ENCODE measurements at places on chromosomes 4 and X. TPM values are rescaled to one million over a fixed set of nuclear protein-coding genes. Genes with fewer than 3 reads are reported as not detected.

The EDA gene
- total RNA-seq: 0.67 TPM

The PNMA6F gene
- not detected for total RNA-seq

The APLN gene
- total RNA-seq: 0.09 TPM

The DRP2 gene
- 0.09 TPM for total RNA-seq

The MID1 gene
- total RNA-seq: 61.3 TPM

The TBL1X gene
- 84.2 TPM for total RNA-seq

The FGG gene
- 121 TPM for total RNA-seq

The DCAF4L1 gene
- total RNA-seq: 0.36 TPM

The ABCG2 gene
- 23.7 TPM for total RNA-seq

The CDKL2 gene
- 1.9 TPM for total RNA-seq

The OTC gene
- not detected for total RNA-seq

The TENM3 gene
- total RNA-seq: 94.7 TPM

The ZCCHC18 gene
- total RNA-seq: 0.95 TPM

DNA sequence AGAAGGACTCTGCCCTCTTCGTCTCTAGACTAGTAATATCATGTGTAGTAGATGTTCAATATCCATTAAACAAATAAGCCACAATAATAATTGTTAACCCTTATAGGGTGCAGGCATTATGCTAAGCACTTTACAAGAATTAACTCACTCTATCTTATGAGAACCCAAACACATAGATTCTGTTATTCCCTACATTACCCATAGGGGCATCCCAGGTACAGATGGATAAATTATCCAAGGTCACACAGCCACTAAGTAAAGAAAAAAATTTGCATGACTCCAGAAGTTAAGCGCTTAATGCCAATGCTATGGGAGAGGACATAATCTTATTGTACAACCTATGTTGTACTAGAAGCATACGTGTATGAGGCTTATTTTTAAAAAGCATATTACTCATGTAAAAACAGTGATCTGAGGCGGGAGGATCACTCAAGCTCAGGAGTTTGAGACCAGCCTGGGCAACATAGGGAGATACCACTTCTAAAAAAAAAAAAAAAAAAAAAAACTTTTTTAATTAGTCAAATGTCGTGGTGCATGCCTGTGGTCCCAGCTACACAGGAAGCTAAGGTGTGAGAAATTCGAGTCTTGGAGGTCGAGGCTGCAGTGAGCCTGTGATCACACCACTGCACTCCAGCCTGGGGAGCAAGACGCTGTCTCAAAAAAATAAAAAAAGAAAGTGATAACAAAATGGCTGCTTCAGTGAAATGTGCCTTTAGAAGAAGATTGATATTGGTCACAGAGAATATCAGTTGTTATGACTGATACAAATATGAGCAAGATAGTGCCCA is 13.6 kb downstream of the LDB2 start:
- H3K27ac ChIP-seq: no peak overlapping the region
- no peaks in the 10 kb centered on the region for H3K36me3 ChIP-seq
- DNase-seq: no peak
- H3K4me1 ChIP-seq: no peaks in the 10 kb centered on the region
- no peaks in the 10 kb centered on the region for H3K27me3 ChIP-seq

GRCh38 chr4:73998040-73999011 is at the start of gene CXCL5:
TSS of gene CXCL5 (minus strand) at chr4:73998677. CDS start at chr4:73998581, 96 bp downstream.
- H3K27ac ChIP-seq: no peak within 1 kb of the TSS
- DNase-seq: no peak
- H3K27me3 ChIP-seq: no peaks in the 10 kb centered on the region
- no peaks in the 10 kb centered on the region for H3K36me3 ChIP-seq

- H3K27me3 ChIP-seq: no peaks in the 10 kb centered on the region
- no peaks in the 10 kb centered on the region for H3K36me3 ChIP-seq
- H3K4me1 ChIP-seq: peaks cover 4% of the 10 kb centered on the region
- no peak overlapping the region for H3K4me3 ChIP-seq
These were observed 43.7 kb downstream of the IL21 start for GRCh38 chr4:122577189-122577553.

GRCh38 chr4:151905197-151905596 is 144.4 kb upstream of the GATB start:
- H3K27ac ChIP-seq: no peak overlapping the region
- DNase-seq: no peak
- no peaks in the 10 kb centered on the region for H3K4me1 ChIP-seq
- no peaks in the 10 kb centered on the region for H3K27me3 ChIP-seq
- H3K4me3 ChIP-seq: no peak overlapping the region

GRCh38 chr4:182369211-182369610 is 126.0 kb downstream of the TENM3 start:
- no peaks in the 10 kb centered on the region for H3K36me3 ChIP-seq
- DNase-seq: no peak
- H3K27ac ChIP-seq: no peak overlapping the region

GRCh38 chr4:174207367-174207766 is 76.1 kb downstream of the FBXO8 start:
- H3K36me3 ChIP-seq: no peaks in the 10 kb centered on the region
- no peaks in the 10 kb centered on the region for H3K4me1 ChIP-seq
- no peak overlapping the region for H3K4me3 ChIP-seq

- no peak overlapping the region for H3K4me3 ChIP-seq
- H3K36me3 ChIP-seq: no peaks in the 10 kb centered on the region
- no peak for DNase-seq
- H3K27ac ChIP-seq: no peak overlapping the region
These were observed 104.2 kb upstream of the SORBS2 start for GRCh38 chr4:185916231-185916630.

GRCh38 chr4:172819353-172819752 is 349.3 kb upstream of the GALNT7 start:
- no peak overlapping the region for H3K4me3 ChIP-seq
- H3K36me3 ChIP-seq: no peaks in the 10 kb centered on the region
- peaks cover 19% of the 10 kb centered on the region for H3K4me1 ChIP-seq
- H3K27me3 ChIP-seq: no peaks in the 10 kb centered on the region
- no peak overlapping the region for H3K27ac ChIP-seq

DNA sequence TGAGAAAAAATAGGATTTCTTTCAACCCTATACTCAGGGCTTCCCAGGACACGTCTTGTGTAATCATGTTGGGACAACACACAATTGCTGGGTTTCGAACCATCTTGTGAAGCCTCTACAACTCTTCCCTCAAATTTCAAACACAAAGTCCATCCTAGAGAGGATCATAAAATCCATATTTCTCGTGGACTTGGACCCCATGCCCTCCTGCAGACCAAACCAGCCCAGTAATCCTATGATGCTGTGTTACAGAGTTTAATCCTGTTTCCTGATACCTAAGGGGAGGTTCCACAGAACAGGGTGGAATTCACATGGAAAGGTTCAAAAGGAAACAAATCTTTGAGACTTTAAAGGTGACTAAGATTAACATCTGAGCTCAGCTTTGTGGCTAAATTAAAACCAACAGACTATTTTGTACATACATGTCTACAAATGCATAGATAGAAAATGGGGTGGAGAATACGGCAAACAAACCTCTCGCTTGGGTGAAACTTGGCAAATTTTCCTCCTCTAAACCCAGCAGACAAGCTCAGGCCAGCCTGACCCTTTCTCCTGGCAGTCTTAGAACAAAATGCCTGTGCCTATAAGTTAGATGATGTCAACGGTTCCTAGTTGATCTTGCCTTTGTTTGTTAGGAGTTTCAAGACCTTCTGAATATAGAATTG is 38.1 kb downstream of the EGFL6 start:
- no peak for DNase-seq
- no peaks in the 10 kb centered on the region for H3K27me3 ChIP-seq
- H3K4me3 ChIP-seq: no peak overlapping the region
- no peak overlapping the region for H3K27ac ChIP-seq

DNA sequence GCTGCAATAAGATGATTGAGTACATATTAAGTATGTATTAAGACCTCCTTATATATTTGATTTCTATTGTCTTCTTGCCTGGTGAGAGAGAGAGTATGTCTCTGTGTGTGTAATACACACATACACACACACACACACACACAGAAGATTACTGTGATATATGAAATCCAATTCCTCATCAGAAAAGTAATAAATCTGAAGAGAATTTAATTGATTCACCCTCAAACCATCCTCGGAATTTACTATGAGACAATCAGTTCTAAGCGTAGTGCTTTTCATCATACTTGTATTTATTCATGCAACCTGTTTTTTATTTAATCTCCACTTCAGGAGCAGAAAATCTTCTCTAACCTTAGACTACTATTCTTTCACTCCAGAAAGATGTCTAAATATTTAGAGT is 62.3 kb upstream of the TLL1 start:
- no peak overlapping the region for H3K27ac ChIP-seq
- H3K4me3 ChIP-seq: no peak overlapping the region
- no peak for DNase-seq

DNA sequence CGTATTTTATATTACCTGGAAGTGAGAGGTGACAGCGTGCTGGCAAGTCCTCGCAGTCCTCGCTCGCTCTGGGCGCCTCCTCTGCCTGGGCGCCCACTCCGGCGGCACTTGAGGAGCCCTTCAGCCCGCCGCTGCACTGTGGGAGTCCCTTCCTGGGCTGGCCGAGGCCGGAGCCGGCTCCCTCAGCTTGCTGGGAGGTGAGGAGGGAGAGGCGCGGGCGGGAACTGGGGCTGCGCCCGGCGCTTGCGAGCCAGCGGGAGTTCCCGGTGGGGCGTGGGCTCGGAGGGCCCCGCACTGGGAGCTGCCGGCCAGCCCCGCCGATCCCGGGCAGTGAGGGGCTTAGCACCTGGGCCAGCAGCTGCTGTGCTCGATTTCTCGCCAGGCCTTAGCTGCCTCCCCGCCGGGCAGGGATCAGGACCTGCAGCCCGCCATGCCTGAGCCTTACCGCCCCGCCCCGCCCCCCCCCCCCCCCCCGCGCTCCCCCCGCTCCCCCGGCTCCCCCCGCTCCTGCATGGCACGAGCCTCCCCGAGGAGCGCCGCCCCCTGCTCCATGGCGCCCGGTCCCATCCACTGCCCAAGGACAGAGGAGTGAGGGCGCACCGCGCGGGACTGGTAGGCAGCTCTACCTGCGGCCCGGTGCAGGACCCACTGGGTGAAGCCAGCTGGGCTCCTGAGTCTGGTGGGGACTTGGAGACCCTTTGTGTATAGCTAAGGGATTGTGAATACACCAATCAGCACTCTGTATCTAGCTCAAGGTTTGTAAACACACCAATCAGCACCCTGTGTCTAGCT is 298.9 kb upstream of the MAGEB16 start:
- H3K36me3 ChIP-seq: no peaks in the 10 kb centered on the region
- H3K27ac ChIP-seq: no peak overlapping the region
- no peaks in the 10 kb centered on the region for H3K4me1 ChIP-seq
- H3K27me3 ChIP-seq: no peaks in the 10 kb centered on the region
- H3K4me3 ChIP-seq: no peak overlapping the region
- no peak for DNase-seq

GRCh38 chrX:39950018-39950688 is 147.6 kb downstream of the BCOR start:
- H3K4me1 ChIP-seq: peaks cover 10% of the 10 kb centered on the region
- no peak overlapping the region for H3K4me3 ChIP-seq
- H3K27me3 ChIP-seq: no peaks in the 10 kb centered on the region

DNA sequence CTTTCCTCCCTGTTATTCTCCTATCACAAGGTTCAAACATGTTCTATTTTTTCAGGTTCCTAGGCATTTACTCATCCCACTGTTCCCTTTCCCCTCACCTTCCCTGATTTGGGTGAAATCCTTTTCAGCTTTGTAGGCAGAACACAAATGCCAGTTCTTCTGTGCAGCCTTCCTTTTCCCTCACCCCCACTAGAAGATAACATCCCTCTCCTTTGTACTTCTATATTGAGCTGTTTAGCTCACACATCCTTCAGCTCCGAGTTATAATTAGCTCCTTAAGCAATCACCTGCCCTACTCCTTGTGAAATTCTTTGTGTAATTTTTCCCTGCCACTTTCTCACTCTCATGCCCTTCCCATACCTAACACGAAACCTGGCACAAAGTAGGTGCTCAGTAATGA is 240.9 kb downstream of the AR start:
- no peaks in the 10 kb centered on the region for H3K4me1 ChIP-seq
- H3K27ac ChIP-seq: no peak overlapping the region
- no peak overlapping the region for H3K4me3 ChIP-seq
- no peaks in the 10 kb centered on the region for H3K27me3 ChIP-seq
- no peaks in the 10 kb centered on the region for H3K36me3 ChIP-seq
- no peak for DNase-seq

GRCh38 chr4:24570574-24571236 is 13.6 kb downstream of the DHX15 start:
- peaks cover 4% of the 10 kb centered on the region for H3K36me3 ChIP-seq
- H3K27me3 ChIP-seq: no peaks in the 10 kb centered on the region
- no peak overlapping the region for H3K4me3 ChIP-seq
- no peak for DNase-seq

GRCh38 chr4:8859550-8860095 is 12.0 kb downstream of the HMX1 start:
- DNase-seq: no peak
- no peaks in the 10 kb centered on the region for H3K4me1 ChIP-seq
- H3K27ac ChIP-seq: no peak overlapping the region
- no peaks in the 10 kb centered on the region for H3K36me3 ChIP-seq
- H3K4me3 ChIP-seq: no peak overlapping the region

GRCh38 chrX:1430451-1430850 is 22.3 kb downstream of the ASMTL start:
- no peak overlapping the region for H3K27ac ChIP-seq
- no peaks in the 10 kb centered on the region for H3K36me3 ChIP-seq
- H3K27me3 ChIP-seq: no peaks in the 10 kb centered on the region

GRCh38 chr4:84263415-84263814 is 235.7 kb downstream of the NKX6-1 start:
- DNase-seq: no peak
- H3K36me3 ChIP-seq: no peaks in the 10 kb centered on the region
- no peak overlapping the region for H3K27ac ChIP-seq

GRCh38 chrX:19723427-19723826 is 164.0 kb downstream of the SH3KBP1 start:
- H3K4me3 ChIP-seq: no peak overlapping the region
- H3K36me3 ChIP-seq: no peaks in the 10 kb centered on the region
- H3K27ac ChIP-seq: no peak overlapping the region
- H3K4me1 ChIP-seq: no peaks in the 10 kb centered on the region

GRCh38 chr4:178553201-178553600 is 1111.0 kb upstream of the AGA start:
- H3K36me3 ChIP-seq: no peaks in the 10 kb centered on the region
- H3K27me3 ChIP-seq: no peaks in the 10 kb centered on the region
- H3K4me1 ChIP-seq: no peaks in the 10 kb centered on the region
- H3K4me3 ChIP-seq: no peak overlapping the region
- no peak for DNase-seq
- no peak overlapping the region for H3K27ac ChIP-seq

- H3K36me3 ChIP-seq: no peaks in the 10 kb centered on the region
- no peak overlapping the region for H3K27ac ChIP-seq
- H3K27me3 ChIP-seq: no peaks in the 10 kb centered on the region
- peaks cover 14% of the 10 kb centered on the region for H3K4me1 ChIP-seq
- H3K4me3 ChIP-seq: no peak overlapping the region
These were observed 51.6 kb downstream of the MAML3 start for GRCh38 chr4:140102421-140102820.

DNA sequence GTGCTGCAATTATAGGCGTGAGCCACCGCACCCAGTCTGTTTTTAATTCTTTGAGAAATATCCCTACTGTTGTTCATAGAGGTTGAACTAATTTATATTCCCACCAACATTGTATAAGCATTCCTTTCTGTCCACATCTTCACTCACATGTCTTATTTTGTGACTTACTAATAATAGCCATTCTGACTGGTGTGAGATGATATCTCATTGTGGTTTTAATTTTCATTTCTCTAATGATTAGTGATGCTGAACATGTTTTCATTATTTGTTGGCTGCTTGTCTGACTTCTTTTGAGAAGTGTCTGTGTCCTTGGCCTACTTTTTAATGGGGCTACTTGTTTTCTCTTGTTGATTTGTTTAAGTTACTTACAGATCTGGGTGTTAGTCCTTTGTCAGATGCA is 310.9 kb upstream of the MAOA start:
- no peaks in the 10 kb centered on the region for H3K4me1 ChIP-seq
- no peak overlapping the region for H3K27ac ChIP-seq
- no peaks in the 10 kb centered on the region for H3K36me3 ChIP-seq
- DNase-seq: no peak

Data from Caco-2 (cell line).